Activated CD8-positive, alpha-beta memory T cell treated with anti-CD3 and anti-CD28 coated beads for 48 hours (primary cell): ENCODE measurements at places on chromosomes 13 and 19.

GRCh38 chr13:69283837-69284236 lies 823.8 kb upstream of the ATXN8OS start:
- DNase-seq: no peak

DNA sequence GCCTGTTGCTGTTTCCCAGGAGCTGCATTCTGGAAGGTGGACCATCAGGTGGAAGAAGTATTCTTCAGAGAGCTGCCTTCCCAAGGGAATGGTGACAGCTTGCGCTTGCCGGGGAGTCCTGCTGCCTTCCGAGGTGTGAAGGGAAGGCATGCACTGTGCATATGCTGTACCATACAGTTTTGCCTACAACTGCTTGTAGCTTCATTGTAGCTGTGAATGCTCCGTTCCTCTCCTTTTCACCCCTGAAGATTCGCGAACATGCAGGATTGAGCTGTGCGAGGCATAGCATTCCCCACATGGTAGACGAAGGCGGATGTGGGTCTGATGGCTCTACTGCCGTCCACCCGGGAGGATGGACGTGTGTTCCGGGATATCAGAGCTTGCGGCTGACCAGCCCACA lies 243.2 kb upstream of the TSHZ3 start:
- DNase-seq: no peak

GRCh38 chr13:48486362-48486761 lies 46.5 kb downstream of the RCBTB2 start:
- DNase-seq: no peak

DNA sequence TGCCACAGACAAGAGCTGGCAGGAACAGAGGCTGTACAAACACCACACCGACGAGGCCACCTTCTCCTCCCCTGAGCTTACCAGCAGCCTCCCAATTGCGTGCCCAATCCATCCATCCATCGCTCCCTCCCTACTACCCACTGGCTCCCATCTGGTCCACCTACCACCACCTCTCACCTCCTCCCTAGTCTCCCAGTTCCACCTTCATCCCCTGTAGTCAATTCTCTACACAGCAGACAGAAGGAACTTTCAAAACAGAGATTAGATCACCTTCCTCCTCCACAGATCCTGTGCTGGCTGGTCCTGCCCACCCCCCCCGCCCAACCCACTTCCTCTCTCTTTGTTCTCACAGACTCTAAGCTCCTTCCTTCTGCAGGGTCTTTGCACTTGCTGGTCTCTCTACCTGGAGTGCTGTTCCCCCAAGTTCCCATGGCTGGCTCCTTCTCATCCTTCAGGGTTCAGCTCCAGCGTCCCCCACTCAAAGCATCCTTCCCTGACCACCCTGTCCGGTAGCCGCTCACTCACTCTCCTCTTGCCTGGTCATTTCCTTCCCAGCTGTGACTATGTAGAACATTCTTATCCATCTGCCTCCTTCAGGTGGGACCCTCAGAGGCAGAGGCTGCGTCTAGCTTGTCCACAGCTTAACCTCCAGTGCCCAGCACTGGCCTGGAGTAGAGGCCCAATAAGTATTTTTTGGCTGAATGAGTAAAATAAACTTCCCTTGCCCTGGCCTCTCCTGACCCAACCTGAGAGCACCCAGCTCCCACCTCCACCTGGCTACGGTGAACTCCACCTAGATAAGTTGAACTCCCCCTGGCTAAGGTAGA lies 23.0 kb downstream of the PIN1 start:
- DNase-seq: no peak

DNA sequence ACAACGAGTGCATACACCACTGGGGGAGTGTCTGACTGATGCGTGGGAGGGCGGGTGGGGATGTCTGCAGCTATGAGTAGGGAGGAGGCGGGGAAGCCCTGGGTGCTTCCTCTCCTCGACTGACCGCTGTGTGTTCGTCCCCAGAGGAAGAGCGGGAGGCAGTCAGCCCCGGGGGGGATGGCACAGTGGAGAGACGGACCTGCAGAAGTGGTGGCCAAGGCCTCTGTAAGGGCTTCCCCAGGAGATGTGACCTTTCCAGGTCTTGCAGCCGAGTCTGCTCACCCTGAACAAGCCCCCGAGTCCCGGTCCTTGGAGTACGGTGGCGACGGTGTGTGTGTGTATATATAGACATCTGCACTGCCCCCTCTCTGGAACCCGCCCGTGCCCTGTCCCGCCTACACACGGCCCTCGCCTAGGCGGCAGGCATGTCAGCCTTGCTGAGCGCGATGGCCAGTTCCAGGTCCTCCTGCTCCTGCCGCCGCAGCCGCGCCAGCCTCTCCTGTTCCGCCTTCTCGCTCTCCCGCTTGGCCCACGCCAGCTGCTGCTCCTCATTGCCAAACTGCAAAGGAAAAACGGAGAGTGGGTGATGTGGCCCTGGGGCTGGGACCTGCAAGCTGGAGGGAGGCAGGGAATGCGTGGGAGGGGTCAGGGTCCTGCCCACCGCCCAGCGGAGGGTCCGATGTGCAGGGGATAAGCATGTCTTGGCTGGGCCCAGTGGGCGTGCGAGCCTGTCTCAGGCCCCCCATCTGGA lies 30.8 kb downstream of the KLF2 start:
- DNase-seq: no peak

DNA sequence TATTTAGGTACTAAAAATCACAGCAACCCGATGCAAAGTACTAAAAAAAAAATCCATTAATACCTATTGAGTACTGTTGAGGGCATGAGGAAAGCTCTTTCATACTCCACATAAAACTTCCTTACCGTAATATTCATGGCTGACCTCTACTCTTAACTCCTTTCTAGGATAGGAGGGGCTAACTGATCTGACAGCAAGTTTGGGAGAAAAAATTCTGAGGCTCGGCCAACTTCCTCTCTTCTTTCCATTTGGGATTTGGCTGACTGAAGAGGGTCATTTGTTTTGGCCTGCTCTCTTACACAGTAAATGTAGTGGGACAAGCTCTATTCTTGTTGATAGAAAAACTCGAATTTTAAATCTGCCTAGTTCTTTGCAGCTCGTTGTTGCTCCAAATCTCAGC lies 9.4 kb upstream of the USPL1 start:
- no peak for DNase-seq

DNA sequence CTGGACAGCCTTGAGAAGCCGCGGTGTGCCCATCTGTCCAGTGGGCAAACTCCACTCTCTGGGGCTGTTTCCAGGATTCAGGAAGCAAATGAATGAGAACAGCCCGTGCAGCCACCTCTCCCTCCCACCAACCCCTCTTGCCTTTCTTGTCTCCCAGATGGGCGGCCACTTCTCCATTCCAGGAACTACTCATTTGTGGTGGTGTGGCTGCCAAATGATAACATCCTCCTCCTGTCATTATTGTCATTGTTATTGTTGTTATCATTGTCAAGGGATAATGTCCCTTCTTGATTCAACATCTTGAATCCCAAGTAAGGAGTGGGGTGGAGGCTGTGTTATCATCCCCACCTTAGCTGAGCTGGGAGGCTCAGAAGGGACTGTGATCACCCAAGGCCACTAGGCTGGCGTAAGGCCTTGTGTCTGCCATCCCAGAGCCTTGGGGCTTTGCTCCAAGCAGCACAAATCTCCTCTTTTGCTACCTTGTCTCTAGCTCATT lies 1.6 kb downstream of the DNM2 start:
- no peak for DNase-seq

- DNase-seq: no peak
These were observed 4.2 kb downstream of the C19orf25 start for GRCh38 chr19:1474765-1475351.

GRCh38 chr13:92767468-92767867 lies 459.1 kb upstream of the GPC6 start:
- no peak for DNase-seq

- no peak for DNase-seq
These were observed 35.2 kb upstream of the ISYNA1 start for GRCh38 chr19:18473003-18473705.

DNA sequence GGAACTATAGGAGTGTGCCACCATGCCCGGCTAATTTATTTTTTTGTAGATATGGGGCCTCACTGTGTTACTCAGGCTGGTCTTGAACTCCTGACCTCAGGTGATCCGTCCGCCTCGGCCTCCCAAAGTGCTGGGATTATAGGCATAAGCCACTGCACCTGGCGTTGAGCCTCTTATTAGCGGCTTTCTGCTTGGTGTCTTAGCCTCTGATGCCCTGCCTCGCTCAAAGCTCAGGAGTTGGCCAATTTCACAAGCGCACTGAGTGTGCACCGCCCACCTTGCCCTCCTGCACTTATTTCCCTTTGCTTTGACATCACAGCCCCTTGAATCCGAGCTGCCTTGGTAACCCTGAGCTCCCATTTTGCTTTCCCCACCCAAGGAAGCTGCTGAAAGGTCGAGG lies 10.1 kb downstream of the YIPF2 start:
- DNase-seq: no peak

DNA sequence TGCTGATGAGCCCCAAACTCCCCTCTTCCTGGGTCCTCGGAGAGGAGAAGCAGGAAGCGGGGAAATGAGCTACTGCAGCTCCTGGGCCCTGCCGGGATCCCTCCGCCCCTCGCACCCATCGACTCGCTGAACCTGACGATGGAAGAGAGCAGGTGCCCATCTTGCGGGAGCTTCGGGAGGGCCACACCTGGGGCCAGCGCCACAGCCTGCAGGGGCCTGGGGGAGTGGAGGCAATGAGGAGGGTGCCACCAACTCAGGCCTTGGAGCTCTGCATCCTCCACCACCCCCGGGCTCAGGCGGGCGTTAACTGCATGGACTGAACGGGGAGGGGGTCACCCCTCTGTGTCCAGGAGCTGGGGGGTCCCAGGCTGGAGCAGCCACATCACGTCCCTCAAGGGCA lies 8.3 kb downstream of the TCF3 start:
- no peak for DNase-seq

DNA sequence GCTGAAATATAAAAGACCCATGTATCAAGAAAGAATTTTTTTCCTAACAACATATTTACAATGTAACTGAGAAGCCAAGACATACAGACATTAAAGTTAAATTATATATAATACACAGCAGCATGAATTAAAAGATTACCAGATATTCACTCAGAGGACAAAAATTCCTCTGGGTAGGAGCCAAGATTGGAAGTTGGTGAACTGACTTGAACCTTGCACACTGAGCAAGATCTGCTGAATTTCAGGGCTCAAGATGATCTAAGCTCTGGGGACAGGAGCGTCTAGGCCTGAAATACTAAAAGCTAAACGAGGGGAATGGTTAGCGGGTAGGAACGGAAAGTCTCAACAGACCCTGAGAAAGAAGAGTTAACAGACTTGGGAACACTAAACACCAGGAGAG lies 8.5 kb downstream of the FOXO1 start:
- DNase-seq: no peak

GRCh38 chr19:18392926-18393325 lies 4.5 kb downstream of the LRRC25 start:
- DNase-seq: no peak

- DNase-seq: no peak
These were observed 1.4 kb upstream of the MIR17HG start for GRCh38 chr13:91346062-91346461.

DNA sequence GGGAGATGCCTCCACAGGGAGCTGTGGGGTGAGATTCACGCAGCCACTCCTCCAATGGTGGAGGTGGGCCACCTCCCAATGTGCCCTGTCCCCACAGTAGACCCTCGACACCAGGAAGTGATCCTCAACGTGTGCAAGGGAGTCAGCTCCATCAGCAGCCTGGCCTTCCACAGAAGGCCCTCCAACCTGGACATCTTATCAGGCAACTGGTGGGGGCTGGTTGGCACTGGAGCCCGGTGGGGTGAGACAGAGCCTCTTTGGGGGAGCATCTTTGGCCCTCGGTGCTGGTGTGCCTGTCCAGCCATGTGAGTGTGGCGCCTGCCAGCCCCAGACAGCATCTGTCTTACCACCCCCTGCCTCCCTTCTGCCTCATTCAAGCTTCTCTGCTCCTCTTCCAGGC lies 19.7 kb upstream of the RNF17 start:
- DNase-seq: no peak

DNA sequence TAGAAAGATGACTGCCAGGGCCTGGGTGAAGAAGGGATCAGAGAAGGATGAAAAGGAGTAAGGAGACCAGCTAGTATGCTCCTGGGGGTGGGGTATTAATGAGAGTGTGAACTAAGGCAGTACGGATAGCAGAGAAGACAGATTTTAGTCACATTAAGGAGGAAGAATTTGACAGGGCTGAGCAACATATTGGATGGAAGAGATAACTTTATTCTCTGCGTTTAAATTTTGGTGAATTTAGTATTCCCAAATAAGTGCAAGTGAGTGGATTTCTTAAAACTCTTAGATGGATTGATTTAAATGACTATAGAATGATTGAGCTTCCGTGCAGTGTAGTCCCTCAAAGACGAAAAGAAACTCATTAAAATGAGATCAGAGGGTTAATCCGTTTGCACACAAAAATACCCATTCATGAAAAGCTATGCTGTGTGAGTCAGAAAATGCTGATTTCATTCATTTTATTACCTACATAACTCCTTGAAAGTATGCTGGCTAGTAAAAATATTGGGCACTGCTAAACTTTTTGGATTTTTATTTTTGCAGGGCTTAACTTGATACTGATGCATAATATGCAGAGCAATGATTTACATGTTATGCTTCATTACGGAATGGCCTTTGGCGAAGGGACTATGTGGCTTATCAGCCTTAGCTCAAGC lies 54.1 kb downstream of the WDFY2 start:
- DNase-seq: no peak

- DNase-seq: no peak
These were observed 4.1 kb downstream of the IGFL4 start for GRCh38 chr19:46036744-46037128.

DNA sequence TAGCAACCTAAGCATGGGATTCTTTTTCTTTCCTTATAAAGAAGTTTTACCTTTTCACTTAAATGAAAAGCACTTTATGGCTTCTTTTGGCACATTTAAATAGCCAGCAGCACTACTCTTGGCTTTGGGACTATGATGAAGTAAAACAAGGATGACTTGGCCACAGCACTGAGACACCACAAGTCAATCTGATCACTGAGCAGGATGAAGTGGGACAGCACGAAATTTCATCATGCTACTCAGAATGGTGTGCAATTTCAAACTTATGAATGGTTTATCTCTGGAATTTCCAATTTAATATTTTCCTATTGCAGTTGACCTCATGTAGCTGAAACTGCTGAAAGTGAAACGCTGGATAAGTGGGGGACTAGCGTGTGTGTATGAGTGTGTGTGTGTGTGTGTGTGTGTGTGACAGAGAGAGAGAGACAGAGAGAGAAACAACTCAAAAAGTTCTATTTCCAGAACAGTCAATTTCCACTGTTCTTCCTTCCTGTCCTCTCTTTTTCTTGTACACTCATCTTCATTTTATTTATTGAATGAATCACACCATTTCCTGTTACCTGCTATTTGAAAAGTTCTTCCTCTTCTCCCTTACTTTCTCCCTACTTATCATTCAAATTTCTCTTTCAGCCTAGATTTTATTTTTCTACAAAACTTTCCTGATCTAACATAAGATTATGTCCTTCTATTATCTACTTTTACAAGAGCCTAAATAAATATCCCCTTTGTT lies 414.2 kb upstream of the MIR17HG start:
- DNase-seq: no peak

DNA sequence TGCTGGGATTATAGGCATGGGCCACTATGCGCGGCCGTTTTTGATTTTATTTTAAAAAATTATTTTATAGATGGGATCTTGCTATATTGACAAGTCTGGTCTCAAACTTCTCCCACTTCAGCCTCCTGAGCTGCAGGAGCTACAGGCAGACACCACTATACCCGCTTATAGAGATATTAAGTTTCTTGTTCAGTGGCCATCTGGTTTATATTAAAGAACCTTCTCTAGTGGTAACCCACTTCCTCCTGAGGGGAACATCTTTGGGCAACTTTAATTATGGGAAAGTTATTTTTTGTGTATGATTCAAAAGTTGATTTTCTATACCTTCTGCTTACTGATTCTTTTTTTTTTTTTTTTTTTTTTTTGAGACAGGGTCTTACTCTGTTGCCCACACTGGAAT lies 172.7 kb downstream of the KLF5 start:
- DNase-seq: no peak
